ENCODE measurements at places on chromosomes 7 and 10.

DNA sequence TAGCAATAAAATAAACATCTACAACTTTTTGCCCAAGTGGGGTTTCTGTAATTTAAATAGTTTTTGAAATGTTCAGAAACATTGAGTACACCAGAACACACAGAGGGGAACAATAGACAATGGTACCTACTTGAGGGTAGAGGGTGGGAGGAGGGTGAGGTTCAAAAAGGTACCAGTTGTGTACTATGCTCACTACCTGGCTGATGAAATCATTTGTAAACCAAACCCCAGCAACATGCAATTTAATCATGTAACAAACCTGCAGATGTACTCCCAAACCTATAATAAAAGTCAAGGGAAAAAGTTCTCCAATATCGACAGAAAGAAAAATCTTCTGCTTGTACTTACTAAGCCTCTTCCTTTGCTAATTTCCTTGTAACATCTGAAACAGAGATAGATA, 4.2 kb upstream of the TES start:
- no peak for DNase-seq

- DNase-seq, result no peak
Measured at GRCh38 chr10:118471863-118472262, 123.6 kb downstream of the PRLHR start.

DNA sequence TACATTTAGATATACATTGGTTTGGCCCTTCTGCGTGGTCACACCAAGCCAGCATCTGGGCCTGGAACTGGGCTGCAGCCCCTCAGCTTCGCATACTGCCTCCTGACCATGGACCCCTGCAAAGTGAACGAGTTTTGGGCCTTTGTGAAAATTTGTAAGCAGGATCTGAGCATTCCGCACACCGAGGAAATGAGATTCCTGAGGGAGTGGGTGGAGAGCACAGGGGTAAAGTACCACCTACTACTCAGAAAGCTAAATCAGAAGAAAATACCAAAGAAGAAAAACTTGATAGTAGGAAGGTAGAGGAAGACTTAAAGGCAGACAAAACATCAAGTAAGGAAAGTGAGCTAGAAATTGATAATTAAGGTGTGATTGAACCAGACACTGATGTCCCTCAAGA, 22.5 kb upstream of the NT5C2 start:
- DNase-seq, result no peak

- no peak for DNase-seq
Measured at GRCh38 chr10:119734396-119735332, 8.8 kb downstream of the INPP5F start.

DNA sequence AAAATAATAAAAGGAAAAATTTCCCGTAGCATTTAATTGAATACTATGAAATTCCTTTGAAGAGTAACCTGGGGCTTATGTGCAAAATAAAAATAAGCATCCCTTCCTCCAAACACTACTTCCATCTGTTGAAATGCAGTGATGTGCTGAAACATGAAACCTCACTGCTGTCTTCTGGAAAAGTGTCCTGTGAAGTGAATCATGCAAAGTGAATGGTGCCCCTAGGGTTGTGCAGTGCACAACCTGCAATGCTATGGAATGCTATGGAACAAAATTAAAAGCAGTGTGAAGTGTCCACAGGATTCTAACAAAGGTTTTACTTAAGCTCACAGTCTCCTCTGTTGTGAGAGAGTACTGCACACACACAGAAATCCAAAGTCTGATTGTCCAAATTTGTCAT, 480.9 kb downstream of the ETV1 start:
- no peak for DNase-seq

DNA sequence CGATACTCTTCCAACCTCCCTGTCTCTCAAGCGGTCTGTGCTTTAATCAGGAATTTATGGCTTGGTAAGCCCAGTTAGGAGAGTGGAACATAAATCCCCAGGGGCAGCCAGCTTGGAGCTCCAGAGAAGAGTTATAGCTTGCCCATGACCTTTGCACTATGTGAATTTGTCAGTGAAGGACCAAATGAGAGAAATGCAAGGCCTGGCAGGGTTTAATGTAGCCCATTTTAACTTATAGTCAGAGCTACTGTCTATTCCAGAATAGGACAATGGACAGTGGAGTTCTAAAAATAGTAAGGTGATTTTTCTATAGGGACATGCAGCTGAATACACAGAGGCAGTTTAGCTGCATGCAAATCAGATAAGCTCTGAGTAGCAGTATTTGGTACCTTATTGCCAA, 142.6 kb upstream of the CAV2 start:
- no peak for DNase-seq

GRCh38 chr7:50317221-50317678, 12.7 kb downstream of the IKZF1 start:
- DNase-seq, result no peak

DNA sequence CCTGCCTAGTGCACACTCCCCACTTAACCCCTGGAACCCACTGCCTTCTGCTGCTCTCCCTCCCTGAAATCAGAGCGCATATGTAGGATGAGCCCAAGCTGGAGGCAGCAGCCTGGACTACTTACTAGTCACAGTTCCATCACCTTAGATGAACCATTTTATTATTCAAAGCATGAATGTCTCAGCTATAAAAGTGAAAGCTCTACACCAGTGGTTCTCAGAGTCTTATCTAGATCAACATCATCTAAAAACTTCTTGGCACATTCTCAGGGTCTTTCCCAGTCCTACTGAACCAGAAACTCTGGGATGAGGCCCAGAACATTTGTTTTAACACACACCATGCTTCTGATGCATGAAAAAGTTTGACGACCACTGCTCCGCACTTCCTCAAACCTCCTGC, 100.3 kb upstream of the ANK3 start:
- DNase-seq, result no peak

GRCh38 chr10:70576803-70577517, 25.6 kb downstream of the PRF1 start:
- DNase-seq, result no peak

DNA sequence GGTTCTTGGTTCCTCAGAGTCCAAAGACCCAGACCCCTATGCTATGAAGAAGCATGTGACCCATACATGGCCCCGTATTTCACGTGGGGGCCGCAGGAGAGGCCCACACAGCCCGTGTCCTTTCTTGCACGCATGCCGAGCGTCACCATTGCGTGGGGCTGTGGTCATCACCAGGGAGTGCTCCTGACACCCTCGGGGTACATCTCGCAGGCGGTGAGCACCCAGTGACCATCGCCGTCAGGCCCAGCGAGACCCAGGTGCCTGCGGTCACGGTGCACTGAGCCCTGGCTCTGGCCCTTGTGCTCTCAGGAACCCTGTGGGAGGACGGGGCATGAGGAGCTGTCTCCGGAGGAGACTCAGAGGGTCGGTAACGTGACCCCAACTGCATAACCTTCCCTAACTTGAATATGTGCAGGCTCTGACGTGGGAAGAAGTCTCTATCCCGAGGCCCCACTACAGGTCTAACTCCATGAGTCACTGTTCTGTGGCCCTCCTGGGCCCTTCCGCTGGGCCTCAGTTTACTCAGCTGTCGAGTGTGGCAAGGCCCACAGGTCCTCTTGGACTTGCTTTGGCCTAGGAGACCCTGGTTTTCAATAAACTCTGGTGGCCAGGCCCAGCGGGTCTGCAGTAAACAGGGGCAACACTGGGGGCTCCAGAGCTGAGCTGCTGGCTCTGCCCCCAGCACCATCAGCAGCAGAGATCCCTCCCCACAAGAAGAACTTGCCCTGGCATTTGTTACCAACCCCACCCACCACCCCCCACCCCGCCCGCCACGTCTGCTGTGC, 503.9 kb downstream of the PTPRN2 start:
- DNase-seq, result no peak

- DNase-seq, result peak; percentile 49
Measured at GRCh38 chr10:81957976-81958375, 83.0 kb downstream of the NRG3 start.

DNA sequence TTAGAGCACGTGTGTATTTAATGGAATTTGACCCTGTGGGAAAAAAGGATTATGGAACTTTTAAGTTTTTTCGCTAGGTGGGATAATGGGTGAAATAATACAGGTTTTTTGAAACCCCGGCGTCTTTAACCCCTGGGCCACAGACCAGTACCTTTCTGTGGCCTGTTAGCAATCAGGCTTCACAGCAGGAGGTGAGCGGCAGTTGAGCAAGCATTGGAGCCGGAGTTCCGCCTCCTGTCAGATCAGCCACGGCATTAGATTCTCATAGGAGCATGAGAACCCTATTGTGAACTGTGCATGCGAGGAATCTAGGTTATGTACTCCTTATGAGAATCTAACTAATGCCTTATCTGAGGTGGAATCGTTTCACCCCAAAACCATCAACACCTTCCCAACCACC, 28.6 kb downstream of the WAC start:
- no peak for DNase-seq

DNA sequence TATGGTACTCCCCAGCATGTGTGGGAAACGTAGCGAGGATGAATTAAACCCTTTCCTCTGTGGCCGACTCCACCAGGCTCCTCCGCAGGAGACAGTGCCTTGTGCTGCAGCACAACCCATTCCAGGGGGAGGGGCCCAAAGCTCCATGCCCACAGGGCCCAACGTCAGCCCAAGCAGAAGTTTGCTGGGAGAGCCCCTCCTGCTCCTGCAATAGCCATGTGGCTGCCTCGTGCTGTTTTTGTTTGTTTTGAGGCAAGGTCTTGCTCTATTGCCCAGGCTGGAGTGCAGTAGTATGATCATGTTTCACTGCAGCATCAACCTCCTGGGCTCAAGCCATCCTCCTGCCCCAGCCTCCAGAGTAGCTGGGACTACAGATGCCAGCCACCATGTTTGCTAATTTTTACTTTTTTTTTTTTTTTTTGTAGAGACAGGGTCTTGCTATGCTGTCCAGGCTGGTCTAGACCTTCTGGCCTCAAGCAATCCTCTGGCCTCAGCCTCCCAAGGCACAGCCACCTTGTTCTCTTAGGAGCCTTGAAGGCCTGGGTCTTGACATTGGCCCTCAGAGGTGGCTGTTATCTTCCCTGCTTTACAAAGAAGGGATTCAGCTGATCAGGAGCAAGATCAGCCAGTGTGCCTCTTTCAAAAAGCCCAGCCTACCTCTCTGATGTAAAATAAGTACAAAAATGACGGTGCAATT, 102.8 kb downstream of the DYNC2I1 start:
- DNase-seq, result no peak

GRCh38 chr10:30758338-30758737, 128.8 kb upstream of the LYZL2 start:
- no peak for DNase-seq

- no peak for DNase-seq
Measured at GRCh38 chr7:40530292-40530691, 395.5 kb downstream of the SUGCT start.

DNA sequence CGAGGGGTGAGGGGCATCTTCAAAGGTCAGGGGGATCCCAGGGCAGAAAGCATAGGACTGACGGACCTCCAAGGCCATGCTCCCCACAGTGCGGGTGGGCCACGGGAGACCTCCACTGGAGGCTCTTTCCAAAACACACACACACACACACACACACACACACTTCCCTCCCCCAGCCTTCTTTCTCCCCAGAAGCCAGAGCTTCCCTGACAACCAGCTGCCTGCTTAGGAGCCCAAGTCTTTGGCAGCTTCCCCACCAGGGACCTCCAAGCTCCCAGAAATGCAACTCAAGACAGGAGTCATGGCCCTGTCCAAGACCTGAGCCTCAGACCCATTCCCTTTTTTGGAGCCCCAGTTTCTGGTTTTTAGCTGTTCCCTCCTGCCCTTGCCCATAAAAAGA, 710 bp upstream of the C10orf105 start:
- DNase-seq, result no peak

DNA sequence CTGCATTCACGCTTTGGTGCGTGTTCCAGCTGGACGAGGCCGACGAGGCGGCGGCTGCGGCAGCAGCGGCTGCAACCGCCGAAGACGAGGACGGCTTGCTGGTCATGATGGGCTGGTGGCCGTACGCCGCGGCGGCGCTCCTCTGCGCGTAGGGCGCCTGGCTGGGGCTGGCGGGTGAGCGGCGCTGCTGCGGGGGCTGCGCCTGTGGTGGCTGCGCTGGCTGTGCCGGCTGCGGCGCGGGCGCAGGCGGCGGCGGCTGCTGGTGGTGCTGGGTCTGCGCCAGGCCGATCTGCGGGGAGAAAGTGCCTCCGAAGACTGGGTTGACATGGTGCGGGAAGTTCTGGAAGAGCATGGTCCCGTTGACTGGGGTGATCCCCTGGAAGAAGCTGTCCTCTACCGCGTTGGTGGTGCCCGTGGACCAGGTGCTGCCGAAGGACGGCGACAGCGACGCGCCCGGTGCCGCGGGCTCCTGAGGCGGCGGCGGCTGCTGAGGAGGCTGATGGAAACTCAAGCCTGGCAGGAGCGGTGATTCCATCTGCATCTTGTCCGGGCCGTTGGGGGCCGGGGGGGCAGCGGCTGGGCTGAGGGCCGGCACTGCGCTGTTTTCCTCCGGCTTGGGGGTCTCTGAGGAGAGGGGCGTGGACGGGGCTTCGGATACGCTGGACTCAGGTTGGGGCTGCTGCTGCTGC, 51.1 kb downstream of the CPEB3 start:
- no peak for DNase-seq

DNA sequence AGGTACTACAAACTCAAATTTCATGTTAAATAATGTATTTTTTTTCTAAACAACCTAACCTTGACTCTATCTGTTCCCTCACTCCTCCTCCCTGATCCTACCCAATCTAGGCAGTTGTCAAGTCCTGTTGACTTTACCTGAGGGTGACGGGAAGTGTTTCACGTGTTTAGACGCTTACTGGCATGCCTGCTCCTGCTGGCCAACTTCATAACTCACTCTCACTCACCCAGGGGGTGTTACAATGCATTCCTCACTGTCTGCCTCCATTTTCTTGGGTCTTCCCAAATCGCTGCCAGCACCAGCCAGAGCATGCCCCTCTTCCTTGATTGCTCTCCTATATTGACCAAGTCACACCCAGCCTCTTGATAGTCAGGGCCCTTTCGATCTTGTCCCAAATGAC, 28.3 kb downstream of the CRCP start:
- DNase-seq, result no peak

DNA sequence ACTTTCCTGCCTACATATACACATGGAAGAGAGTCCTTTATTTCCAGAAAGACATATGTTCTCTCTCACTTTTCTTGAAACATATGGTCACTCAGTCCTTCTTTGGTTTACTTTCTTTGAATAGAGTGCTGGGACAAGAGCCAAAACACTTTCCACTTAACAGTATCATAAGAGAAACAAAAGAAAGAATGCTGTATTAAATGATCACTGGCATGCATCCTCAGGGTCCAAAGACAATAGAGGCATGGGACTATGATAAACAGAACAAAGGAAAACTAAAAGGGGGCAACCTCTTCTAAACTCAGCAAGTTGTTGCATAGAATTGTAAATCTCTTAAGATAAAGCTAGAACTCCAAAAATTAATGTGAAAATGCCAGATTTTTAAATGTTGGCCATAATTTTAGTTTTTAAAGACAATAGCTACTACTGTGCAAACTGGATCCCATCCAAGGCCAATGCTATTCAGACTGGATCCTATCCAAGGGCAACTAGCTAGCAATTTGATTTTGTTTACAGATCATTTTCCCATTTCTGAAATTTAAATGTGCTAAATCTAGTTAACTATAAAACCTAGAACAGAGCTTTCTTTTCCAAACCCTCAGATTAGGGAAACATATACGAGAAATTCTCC, 687.5 kb downstream of the SORCS3 start:
- DNase-seq, result no peak

DNA sequence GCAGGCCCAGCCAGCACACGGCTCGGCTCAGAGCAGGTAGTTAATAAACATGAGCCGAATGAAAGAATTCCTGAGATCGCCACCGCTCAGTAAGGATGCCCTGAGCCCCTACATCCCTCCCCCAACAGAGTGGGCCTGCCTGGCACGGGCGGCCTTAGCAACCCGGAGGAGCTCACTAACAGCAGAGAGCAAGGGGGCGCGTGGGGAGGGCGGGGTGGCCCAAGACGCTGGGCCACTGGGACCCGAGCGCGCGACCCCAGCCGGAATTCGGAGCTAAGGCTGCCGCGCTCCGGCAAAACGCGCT, 403 bp upstream of the ENO4 start:
- no peak for DNase-seq

- no peak for DNase-seq
Measured at GRCh38 chr10:57202356-57202755, 841.3 kb upstream of the ZWINT start.

Data from smooth muscle cell of the brain vasculature (primary cell).